Occipital lobe (tissue), 3 donors: ENCODE measurements at places on chromosomes 3 and 15. TPM values are rescaled to one million over a fixed set of nuclear protein-coding genes. Genes with fewer than 3 reads are reported as not detected.

The ZFAND6 gene
- 135 TPM for total RNA-seq

- peak; percentile 29 for DNase-seq
Measured at GRCh38 chr3:48684480-48685143, 1.1 kb downstream of the NCKIPSD start.

DNA sequence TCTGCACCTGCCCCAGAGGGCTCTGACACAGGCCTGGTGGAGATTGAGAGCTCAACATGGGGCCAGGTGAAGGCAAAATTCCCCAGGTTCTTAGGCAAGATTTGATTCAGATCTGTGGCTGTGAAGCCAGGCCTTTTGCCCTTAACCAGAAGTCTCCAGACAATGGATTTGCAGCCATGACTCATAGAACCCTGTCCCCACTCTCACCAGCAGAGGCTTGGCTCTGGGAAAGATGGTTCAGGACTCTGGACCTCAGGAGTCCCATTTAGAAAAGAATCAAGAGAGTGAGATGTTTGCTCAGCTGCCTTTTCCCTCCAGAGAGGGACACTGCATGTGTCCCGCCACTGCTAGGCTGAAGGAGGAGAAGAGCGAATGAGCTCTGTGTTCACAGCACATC is 361.4 kb upstream of the ICE2 start:
- no peak for DNase-seq

DNA sequence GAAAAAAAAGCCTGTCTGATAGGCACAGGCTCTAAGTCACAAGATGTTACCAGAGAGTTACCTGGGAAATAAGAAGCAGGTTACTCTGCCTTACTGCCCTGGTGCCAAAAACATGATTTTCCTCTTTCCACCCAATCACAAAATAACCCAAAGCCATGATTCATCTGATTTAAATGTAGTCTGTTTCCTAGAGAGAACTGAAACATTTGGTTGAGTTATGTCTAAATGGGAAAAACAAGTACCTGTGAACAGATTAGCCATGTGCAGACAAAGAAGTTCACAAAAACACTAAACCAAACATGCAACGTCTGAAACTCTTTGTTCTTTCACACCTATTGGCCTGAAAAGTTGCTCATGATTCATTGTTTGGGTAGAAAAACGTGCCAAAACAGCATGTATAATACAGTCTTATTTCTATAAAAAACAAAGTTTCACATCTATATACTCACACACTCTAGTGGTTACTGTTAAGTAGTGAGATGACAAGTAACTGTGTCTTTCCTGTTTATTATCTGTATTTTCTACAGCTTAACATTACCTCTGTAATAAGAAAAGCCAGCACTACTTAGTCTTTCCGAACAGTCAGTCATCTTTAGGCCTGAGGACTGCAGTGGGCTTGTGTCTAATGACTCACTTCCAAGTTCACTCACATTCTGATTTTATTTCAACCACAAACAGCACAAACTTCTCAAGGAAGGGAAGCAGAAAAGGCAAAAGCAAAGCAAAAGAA is 30.2 kb downstream of the FAM174B start:
- no peak for DNase-seq

- no peak for DNase-seq
Measured at GRCh38 chr3:149954812-149955211, 15.9 kb downstream of the PFN2 start.

DNA sequence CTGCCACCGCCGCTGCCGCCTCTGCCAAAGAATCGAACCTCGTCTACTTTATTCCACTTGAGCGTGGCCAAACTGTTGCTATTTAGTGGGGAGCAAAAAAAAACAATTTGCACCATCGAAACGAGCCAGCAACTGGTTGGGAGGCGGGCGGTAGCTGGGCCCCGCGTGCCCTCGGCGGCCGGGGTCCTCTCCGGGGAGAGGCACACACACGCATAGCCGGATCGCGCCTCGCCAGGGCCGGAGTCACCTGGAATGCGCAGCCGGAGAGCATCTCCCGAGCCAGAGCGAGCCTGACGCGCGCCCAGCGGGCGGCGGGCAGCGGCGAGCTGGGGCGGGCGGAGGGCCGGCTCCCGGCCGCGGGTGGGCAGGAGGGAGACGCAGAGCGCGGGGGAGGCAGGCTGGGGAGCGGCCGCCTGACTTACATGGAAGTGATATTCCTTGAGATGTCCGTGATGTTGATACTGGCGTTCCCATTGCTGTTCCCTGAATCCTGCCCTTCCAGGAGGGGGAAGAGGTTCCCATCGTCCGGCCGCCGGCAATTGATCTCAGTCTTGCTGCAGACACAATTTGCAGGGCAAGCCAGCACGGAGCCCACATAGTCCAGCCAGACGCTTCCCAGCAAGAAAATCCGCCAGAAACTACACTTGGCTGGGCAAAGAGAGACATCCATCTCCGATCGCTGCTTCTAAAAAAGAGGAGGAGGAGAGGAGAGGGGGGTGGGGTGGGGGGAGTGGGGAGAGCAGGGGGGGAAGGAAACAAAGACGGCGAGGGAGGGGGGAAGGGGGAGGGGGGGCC is 858 bp downstream of the NTRK3 start:
- peak; percentile 42 for DNase-seq

DNA sequence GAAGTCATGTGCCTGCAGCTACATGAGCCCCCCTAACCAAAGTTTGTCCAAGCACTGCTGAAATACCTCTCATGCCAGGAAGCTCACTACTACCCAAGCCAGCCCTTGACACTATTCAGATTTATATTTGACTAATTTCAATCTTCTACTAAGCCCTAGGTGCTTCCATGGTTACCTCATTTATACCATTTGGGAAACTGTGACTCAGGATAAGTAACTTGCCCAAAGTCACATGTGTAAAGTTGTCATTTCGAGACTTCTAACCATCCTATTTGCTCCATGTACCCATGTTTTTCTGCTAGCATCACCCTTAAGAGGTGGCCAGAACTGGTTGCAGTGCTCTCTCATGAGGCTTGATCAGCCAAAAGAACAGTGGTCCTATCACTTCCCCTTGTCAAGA is 20.7 kb upstream of the TIMP4 start:
- no peak for DNase-seq

GRCh38 chr15:80465626-80466005 is 61.4 kb downstream of the ARNT2 start:
- no peak for DNase-seq

- DNase-seq = no peak
Measured at GRCh38 chr3:67524046-67524445, 130.4 kb downstream of the SUCLG2 start.

The RNF7 gene
- 31.0 TPM for total RNA-seq

DNA sequence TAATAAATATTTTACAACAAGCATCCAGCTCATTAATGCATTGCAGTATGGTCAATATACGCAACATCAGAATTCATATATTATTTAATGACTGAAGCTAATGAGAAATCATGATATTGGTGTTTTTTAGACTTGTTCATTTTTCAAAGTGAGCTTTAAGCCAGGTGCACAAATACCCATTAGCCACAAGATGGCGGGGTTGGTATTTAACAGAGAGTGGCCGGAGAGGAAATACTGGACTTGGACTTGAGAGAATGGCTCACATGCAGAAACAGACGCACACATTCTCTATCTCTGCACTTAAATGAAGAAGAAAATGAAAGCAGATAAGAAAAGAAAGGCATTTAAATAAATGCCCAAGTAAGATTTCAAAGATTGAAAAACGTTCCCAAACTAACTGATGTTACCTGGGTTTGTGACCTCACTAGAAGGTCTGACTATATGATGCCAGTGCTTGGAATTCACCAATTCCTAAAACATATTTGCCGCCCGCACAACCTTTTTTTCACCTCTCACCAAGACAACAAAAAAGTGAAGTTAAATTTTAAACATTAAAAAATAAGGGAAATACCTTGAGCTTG is 21.2 kb upstream of the CRBN start:
- peak; percentile 14 for DNase-seq

- no peak for DNase-seq
Measured at GRCh38 chr3:159157275-159157674, 355.4 kb downstream of the MFSD1 start.

The CSPG5 gene
- 131 TPM for total RNA-seq

DNA sequence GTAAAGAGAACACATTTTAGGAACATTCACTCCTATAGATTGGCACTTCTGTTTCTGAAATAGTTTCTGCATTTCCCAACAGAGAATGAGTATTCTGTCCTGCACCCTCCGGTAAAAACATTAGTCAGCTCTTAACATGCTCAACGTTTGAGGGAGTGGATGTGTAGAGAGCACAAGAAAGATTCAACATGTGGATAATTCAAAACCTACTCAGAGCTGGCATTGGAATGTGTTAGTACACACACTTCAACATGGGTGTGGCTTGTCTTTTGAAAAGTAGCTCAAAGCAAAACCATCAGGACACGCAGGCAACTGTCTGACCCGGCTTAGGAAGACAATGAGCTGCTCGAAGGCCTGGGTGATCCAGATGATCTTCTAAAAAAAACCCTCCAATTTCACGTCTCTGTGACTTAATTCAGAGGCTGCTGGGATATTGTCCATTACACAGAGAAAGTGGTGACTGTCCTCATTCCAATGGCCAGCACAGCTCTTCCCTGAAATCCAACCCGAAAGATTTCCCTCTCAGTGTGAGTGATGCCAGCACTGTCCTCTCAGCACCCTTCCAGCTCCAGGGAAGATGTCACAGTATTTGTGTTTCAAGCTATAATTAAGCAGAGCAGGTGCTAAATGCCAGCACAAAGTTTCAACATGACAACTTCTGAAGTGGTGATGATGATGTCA is 18.1 kb downstream of the FBN1 start:
- no peak for DNase-seq
